ENCODE measurements at places on chromosomes 4 and X.

- DNase-seq, result no peak
Measured at GRCh38 chrX:46200413-46200812, 344.8 kb downstream of the ZNF674 start.

GRCh38 chr4:52545099-52546069, 113.7 kb downstream of the USP46 start:
- DNase-seq, result peak; percentile 26

GRCh38 chr4:125316791-125317524, 2.2 kb downstream of the FAT4 start:
- DNase-seq, result no peak

- no peak for DNase-seq
Measured at GRCh38 chrX:144840616-144841015, 406.7 kb upstream of the SPANXN1 start.

GRCh38 chr4:7998447-7998846, 58.8 kb upstream of the AFAP1 start:
- no peak for DNase-seq

GRCh38 chrX:34866646-34867045, 76.0 kb upstream of the FAM47B start:
- DNase-seq, result no peak

DNA sequence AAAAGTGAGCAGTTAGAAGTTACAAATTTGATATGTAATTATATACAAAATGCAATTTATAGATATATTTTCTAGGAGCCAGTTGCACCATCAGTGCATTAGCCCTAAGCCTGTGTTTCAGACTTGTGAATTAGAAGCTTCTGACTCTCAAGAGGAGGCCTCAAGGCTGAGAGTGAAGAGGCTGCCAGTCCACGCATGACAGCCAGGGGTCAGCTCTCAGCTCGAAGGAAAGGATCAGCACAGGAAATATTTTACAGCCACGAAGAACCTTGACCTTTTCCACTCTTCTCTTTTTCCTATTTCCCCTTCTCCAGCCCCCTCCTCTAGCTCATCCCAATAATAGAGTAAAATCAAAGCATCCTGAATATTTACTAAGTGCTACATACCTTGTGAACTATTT, 642.4 kb downstream of the TRIML1 start:
- no peak for DNase-seq
